Panc1 (cell line): ENCODE measurements at places on chromosomes 1 and 21. TPM values are rescaled to one million over a fixed set of nuclear protein-coding genes. Genes with fewer than 3 reads are reported as not detected.

DNA sequence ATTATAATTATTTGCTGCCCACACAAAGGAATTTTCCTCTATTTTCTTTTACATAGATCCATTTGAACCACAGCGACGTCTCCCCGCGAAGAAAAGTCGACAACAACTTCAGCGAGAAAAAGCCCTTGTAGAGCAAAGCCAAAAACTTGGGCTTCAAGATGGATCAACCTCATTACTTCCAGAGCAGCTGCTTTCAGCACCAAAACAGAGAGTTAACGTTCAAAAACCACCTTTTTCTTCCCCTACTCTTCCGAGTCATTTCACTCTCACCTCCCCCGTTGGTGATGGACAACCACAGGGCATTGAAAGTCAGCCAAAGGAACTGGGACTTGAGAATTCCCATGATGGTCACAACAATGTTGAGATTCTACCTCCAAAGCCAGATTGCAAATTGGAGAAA is 7.2 kb downstream of the GORAB start:
- DNase-seq, result no peak

The COL9A2 gene
- 2.9 TPM for total RNA-seq

GRCh38 chr1:112542206-112542973 is 33.6 kb downstream of the WNT2B start:
- DNase-seq, result no peak

DNA sequence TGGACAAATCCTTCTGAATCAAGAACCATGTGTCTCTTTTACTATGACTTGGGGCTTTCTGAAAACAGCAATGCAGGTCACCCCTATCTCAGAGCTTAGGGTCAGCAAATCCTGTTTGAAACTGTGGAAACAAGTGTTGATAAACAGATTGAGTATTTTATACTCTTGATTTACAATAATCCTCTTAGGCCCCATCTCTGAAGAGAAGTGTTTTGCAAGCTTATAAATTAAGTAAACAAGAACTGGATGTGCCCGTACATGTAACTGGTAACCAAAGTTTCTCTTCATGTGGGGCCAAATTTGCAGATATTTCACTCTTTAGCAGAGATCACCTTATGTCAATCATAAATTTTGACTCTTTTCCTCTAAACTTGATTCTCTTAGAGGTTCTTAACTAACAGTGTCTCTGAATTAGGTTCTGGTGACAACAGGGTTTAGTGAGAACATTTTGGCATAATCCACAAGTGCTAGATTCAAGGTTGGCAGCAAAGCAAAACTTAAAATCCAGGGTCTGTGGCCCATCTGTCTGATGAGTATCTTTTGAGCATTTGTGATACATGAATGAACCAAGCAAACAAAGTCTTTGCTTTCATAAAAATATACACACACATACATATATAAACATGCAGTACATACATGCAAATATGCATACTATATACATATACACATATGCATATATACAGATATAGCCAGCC is 183.0 kb upstream of the HOOK1 start:
- DNase-seq, result no peak

DNA sequence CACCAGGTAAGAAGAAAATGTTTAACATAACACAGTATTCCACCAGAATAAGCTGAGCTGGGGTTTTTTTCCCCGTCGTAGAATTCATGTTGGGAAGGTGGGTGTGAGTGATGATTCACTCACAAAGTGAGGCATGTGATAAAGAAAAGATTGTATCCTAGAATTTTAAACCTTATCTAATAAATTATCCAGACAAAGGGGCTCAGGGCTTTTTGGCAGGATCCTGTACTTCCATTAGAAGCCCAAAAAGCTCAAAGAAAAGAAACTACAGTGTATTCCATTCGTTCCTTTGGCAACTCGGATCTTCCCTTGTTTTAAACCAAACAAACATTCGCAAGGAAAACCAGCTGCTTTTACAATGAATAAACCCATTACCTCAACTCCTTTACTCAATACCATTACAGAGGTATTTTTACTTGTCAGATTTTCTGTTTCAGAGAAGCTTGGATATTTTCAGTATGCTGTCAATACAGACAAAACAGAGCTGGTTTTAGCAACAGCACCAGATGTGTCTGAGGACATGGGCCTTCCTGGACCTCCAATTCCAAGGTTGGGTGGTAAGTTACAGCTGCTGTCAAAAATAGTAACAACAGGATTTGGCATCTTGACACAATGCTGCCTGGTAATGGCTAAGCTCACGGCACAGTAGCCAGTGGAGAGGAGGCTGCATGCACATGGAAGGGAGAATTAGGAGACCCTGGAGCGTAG is 159.9 kb upstream of the RUNX1 start:
- DNase-seq, result no peak

The CLDN14 gene
- total RNA-seq, result not detected

- DNase-seq, result no peak
Measured at GRCh38 chr1:17350083-17350482, 21.9 kb upstream of the PADI6 start.

- no peak for DNase-seq
Measured at GRCh38 chr1:244778344-244778743, 57.1 kb upstream of the COX20 start.

The A3GALT2 gene
- total RNA-seq, result not detected

The WLS gene
- total RNA-seq, result 29.6 TPM

- DNase-seq, result no peak
Measured at GRCh38 chr21:43328185-43328957, 98.6 kb downstream of the SIK1 start.

The GJA9 gene
- total RNA-seq, result 0.10 TPM

The DUSP23 gene
- total RNA-seq, result 36.1 TPM

The ATP1A4 gene
- total RNA-seq, result not detected

DNA sequence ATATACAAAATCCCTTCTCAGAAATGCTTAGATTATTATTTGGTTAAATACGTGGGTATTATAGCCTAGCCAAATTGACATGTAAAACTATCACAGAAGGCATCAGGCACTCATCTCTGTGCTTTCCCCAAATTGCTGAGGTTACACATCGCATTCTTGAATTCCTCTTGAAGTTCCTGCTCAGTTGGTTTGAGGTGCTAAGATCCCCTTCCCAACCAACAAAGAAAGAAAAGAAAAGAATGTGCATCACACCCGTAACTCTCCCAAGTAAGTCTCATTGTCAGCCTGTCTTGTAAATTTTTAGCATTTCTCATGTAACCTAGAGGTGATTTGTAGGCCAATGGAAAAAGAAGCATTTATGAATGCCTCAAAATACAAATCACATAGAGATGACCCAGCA is 539.2 kb upstream of the PRMT6 start:
- no peak for DNase-seq

- DNase-seq, result no peak
Measured at GRCh38 chr1:174815474-174815908, 184.3 kb upstream of the CACYBP start.

DNA sequence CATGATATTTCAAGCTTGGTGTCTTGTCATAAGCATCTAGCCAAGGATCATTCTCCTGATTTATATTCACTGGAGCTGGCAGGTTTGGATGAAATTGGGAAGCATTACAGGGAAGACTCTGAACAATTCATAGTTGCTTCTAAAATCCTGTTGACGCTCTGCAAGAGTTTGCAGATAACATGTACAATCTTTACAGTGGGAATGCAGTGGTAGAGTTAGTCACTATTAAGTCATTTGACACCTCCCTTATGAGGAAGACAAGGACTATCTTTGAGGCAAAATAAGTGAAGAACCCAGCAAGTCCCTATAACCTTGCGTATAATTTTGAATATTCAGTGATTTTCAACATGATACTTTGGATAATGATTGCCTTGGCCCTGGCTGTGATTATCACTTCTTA is 45.3 kb upstream of the CRB1 start:
- no peak for DNase-seq

DNA sequence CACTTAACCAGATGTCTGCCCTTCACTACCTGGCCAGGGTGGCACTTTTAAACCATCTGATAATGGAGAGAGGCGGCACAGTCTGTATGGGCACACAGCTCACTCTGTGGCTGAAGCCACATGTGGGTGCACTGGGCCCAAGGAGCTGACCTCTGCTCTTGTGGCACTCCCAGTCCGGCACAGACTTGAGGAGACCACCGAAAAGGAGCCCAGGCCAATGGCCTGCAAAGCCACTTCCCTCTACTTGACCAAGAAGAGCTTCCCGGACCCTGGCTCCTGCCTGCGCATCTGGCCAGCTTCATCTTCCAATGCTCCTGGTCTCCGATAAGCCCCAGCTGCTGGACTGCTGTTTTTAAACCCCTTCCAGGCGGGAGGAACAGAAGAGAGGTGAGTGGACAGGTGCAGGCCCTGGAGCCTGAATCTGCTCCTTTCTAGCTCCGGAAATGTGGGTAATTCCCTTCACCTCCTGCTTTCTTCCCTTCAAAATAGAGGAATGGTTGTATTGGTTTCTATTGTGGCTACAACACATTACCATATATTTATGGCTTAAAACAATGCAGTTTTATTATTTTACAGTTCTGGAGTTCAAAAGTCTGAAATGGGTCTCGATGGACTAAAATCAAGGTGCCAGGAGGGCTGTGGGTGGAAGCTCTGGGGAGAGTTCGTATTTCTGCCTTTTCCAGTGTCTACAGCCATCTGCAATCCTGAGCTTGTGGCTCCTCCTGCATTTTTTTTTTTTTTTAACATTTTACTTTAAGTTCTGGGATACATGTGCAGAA is 11.6 kb downstream of the GNG4 start:
- no peak for DNase-seq

DNA sequence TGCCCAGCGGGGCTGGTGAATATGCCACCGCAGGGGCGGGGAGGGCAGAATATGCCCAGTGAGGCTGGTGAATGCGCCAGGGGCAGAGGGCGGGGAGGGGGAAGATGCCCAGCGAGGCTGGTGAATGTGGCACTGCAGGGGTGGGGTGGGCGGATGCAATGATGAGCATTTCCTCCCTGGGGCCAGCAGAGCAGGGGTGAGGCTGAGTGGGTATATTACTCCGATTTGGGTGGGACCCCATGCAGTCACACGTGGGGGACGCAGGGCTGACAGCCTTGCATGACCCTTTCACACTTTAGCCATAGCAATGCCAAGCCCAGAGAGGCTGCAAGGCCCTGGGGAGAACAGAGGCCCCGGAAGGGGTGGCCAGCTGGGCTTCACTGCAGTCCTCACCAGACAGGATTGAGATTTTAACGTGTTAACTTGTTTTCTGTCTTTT is 9.3 kb upstream of the SLX9 start:
- no peak for DNase-seq

DNA sequence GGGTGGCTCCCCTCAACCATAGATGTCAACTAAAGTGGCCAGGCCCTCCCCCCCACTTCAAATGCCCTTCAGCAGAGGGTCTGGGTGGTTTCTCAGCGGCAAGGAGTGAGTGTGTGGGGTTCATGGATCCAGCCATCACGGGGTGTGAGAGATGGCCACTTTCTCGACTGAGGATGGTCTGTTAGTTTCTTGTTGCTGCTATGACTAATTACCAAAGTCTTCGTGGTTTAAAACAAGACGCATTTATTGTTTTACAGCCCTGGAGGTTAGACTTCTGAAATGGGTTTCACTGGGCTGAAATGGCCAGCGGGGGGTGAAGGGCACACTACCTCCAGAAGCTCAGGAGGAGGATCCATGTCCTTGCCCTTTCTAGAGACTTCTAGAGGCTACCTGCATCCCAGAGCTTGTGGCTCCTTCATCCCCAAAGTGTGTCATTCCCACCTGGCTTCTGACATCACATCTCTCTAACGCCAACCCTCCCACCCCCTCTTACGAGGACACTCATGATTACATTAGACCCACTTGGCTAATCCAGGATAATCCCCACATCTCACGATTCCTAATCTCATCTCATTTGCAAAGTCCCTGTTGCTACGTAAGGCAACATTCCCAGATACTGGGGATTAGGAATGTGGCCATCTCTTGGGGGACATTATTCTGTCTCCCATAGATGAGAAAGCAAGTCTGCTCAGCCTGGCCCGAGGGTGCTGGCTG is 53.0 kb downstream of the EPHB2 start:
- no peak for DNase-seq

DNA sequence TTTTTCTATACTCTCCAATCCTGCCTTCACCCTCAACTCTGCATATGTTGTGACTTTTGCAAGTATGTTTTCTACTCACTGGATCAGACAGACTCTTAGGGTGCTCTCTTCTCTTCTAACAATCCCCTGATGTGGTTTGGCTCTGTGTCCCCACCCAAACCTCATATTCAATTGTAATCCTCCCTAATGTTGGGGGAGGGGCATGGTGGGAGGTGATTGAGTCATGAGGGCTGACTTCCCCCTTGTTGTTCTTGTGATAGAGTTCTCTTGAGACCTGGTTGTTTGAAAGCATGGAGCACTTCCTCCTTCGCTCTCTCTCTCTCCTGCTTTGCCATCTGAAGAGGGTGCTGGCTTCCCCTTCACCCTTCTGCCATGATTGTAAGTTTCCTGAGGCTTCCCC is 148.9 kb upstream of the IGSF21 start:
- DNase-seq, result no peak

- no peak for DNase-seq
Measured at GRCh38 chr1:155650231-155650757, 38.3 kb downstream of the YY1AP1 start.

GRCh38 chr1:161054232-161054631 is 8.5 kb upstream of the USF1 start:
- no peak for DNase-seq

DNA sequence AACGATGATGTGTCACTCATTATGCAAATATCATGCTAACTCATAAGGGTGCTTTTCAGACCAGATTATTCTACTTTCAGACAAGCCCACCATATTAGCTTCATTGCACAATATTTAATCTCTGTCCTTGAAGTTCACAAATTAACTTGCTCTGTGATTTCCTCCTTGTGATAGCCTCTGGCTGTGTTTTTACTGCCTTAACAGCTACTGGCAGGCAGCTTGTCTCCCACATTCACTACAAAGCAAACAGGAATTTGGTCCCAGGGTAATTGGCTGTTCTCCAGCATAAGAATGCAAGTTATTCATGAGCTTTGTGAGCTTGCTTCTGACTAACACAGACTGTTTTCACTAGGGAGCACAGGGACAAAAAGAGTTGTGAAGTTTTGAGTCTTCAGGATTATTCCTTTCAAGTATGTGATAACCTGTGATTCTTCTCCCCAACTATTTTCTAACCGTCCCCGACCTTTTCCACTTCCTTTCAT is 87.9 kb upstream of the HMCN1 start:
- DNase-seq, result peak; percentile 75

The RGL1 gene
- 0.92 TPM for total RNA-seq

- DNase-seq, result no peak
Measured at GRCh38 chr1:234970731-234971476, 157.7 kb downstream of the TOMM20 start.

The NPL gene
- total RNA-seq, result 0.90 TPM

The SPRR4 gene
- total RNA-seq, result not detected

The PADI3 gene
- 3.4 TPM for total RNA-seq

DNA sequence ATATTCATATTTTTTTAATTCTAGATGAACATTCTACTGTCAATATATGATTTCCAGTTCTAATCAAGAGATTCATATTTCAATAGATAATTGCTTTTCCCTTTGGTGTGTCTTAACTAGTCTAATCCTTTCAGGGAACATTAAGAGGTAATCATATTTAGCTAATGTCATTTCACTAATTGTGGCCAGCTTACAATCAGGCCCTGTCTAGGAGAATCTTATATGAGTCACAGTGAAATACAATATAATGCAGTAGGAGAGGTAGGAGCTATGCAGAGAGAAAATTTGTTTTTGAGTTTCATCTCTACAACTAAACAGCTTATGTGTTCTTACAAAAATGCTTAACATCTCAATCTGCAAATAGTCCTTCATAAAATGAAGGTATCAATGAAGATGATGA is 85.9 kb downstream of the DPYD start:
- DNase-seq, result no peak

GRCh38 chr1:104341944-104342343 is 592.2 kb downstream of the AMY1C start:
- no peak for DNase-seq
